ENCODE measurements at places on chromosomes 6 and 20.

GRCh38 chr6:136710877-136711552, 81.3 kb downstream of the MAP3K5 start:
- no peak for DNase-seq

- no peak for DNase-seq
These were observed 25.8 kb upstream of the CNKSR3 start for GRCh38 chr6:154536255-154536654.

- no peak for DNase-seq
These were observed at the start of gene SERPINB6 for GRCh38 chr6:2971420-2972218. TSS of gene SERPINB6 (minus strand) at chr6:2971567. CDS start at chr6:2959332, 12,235 bp downstream.

DNA sequence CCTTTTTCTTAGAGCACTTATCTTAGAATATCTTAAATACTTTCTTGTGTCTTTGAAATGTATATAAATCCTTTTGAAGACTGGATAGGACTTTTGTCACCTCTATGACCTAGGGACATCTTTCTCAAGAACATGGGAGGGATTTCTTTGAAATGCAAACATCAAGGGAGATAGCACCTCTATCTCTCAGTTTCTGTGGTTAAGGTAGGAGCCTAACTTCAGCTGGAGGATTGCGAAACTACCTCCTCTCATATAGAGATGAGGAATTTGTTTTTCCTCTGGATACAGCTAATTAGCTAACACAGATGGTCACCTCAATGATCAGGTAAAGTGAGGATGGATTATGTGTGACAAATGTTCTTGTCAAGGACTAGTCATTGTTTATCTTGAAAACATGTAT, 631.3 kb upstream of the IMPG1 start:
- DNase-seq = no peak

DNA sequence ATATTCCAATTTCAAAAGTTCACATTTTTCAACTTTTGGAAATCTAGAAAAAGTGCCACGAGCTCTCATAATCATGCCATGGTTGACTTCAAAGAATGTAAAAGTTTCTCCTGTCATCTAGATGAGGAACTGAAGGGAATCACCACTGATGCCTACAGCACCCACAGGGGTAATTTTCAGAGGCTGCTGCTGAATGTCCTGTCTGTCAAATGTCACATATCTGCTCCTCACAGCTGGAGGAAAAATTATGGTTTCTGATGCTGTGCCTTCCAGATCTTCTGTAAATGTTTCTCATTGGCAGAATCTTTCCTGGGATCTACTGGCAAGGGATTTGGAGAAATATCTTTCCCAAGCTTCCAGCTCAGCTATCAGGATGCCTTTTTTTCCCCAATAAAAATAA, 32.5 kb upstream of the TRERF1 start:
- no peak for DNase-seq

DNA sequence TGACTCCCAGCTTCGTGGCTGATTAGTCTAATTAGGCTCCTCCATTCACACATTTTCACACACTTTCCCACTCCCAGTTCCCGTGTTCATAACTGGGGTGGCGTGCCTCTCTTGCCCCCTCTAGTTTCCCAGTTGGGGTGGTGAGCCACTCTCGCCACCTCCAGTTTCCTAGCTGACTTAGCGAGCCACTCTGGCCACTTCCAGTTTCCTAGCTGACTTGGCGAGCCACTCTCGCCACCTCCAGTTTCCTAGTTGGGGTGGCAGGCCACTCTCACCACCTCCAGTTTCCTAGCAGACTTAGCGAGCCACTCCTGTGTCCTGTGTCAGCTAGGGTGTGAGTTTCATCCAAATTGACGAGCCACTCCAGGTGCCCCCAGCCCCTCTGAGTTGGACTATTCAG, 7.4 kb upstream of the GMPR start:
- no peak for DNase-seq

DNA sequence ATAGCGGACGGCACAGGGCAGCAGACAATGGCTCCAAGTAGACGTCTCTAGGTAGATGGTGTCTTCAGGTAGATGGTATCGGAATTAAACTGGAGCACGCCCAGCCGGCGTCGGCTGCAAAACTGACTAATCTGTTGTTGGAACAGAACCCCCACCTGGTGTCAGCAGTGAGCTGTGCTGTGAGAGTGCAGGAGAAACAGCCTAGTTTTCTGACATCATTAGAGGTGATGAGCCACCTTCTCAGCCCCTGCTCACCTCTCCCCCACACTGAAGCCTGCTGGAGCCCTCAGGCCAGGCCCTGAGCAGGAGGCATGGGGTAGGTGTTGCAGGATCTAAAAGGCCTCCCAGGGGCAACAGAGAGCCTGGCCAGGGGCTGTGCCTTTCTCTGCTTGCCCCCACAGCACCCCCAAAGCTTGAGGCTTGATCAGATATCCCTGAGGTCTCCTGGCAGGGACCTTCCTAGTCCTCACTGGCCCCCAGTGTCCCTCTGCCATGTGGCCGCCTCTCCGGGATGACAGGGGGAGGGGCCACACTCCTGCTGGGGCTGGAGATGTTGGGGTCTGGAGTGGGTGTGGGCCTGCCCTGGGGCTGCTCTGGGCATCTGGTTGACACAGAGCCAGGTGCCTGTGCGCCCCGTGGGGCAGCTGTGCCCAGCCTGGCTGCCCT, 6.9 kb upstream of the HELZ2 start:
- DNase-seq = peak; percentile 57

DNA sequence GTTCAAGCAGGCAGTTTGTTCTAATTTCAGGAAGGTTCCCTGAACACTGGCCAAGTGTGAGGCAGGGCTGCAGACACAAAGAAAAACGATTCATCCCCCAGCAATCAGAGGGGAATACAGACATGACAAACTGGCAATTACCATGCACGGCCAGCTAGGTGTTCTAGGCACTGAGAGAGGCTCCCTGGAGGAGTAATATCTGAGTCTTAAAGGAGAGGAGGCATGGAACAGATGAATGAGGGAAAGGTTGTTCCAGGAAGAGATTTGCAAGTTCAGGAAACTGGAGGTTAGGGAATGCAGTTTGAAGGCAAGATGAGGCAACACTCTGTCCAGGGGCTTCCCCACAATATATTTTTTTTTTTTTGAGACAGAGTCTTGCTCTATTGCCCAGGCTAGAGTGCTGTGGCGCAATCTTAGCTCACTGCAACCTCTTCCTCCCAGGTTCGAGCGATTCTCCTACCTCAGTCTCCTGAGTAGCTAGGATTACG, 11.1 kb downstream of the RRAGD start:
- DNase-seq = no peak

GRCh38 chr6:4751823-4752464, 24.3 kb upstream of the CDYL start:
- no peak for DNase-seq

DNA sequence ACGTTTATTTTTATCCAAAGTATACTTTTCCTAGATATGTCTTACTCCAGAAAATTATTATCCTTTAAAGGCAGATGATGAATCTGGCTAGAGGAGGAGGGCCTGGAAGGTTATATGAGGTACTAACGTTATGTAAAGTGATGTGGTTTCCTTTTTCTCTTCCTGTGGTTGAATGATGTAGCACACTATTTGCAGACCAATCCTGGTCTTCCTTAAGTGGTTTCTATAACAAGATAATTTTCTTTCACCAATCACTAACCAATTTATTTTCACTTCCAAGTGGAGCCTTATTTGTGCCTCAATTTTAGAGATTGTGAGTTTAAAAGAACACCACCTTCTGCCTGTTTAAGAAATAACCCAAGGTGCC, 154.6 kb upstream of the SOX4 start:
- DNase-seq = no peak

DNA sequence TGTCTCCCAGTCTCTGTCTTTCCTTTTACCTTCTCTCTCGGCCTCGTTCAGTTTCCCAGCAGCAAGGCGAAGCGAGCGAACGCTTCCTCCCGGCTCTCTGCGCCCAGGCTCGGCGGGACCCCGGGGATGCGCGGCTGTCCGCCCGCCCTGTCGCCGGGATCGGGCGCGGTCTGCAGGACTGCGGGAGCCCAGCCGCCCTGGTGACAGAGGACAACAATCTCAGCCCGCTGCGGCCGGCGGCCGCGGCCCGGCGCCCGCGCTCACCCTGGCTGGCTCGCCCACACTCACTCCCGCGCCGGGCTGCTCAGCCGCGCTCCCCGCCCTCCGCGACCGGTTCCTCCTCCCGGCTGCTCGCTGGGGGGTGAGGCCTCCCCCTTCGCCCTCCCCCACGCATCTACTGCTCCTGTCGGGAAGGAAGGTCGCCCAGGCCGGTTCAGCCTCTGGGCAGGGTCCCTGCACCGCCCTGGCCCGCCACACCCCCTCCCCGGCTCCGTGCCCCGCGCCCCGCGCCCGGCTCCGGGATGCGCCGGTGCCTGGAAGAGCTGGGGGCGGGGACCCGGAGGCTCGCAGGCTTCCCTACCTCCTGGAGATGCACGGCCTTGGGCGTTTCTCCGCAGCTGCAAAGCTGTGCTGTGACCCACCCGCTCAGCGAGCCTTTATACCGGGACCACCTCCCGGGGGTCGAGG, 410 bp downstream of the SYNE1 start:
- DNase-seq = peak; percentile 19

DNA sequence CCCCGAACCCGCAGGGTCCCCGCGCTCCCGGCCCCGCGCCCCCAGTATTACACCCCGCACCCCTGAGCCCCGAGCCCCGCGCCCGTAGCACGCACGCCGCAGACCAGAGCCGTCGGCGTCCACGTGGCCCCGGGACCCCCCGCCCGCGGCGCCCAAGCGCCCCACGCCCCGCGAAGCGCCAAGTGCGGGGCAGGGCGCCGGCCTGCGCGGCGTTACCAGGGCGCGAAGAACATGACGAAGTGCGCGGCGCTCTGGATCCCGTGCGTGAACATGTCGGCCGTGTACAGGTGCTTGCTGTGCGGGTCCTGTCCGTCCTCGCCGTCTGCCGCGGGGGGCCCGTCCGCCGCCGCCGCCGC, 312 bp downstream of the TXNDC5 start:
- no peak for DNase-seq

GRCh38 chr6:65569505-65569904, 137.5 kb downstream of the EYS start:
- no peak for DNase-seq

GRCh38 chr20:32920066-32920465, 61.3 kb downstream of the EFCAB8 start:
- no peak for DNase-seq

GRCh38 chr20:1838556-1839279, 56.5 kb upstream of the SIRPA start:
- no peak for DNase-seq

- no peak for DNase-seq
These were observed 822.1 kb downstream of the TENT5A start for GRCh38 chr6:80930376-80930775.

DNA sequence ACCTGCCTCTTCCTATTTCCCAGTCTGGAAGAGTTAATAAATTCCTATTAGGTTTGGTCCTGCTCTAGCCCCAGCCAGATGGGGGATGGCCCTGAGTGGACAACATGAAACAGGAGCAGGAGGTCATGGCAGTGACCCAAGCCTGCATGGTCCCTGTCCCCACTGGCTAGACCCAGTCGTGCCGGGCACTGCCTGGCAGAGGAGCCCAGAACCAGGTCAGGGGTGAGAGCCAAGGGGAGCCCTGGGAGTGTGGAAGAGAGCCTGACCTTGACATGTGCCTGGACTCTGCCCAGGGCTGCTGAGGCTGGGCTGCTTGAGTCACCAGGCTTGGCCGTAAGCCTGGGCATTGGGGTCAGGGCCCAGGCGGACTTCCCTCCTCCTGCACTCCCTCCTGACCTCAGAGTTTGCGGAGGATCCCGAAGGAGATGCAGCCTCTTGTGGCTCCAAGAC, 3.6 kb downstream of the AVP start:
- DNase-seq = no peak

DNA sequence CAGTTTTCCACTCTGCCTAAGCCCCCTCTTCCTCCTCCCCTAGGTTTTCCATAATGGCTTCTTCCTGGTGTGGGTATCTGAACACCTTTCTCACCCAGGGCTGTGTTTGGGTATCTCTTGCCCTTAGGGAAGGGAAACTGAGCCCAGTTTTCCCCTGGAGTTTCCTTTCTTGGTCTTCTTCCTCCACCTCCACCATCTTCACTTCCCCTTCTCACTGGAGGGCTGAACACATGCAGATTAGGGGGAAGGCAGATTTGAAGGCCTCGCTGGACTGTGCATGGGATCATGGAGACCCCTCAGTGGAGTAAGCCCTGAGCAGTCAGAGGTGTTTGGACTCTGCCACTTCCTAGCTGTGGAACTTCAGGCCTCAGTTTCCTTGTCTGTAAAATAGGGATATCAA, 27.8 kb downstream of the FOXP4 start:
- no peak for DNase-seq

- peak; percentile 49 for DNase-seq
These were observed 70.1 kb upstream of the RPS6KA2 start for GRCh38 chr6:166697113-166697512.

GRCh38 chr6:82511546-82511945, 147.9 kb downstream of the TPBG start:
- DNase-seq = no peak

GRCh38 chr6:143536461-143536865, 24.9 kb upstream of the FUCA2 start:
- DNase-seq = peak; percentile 13

DNA sequence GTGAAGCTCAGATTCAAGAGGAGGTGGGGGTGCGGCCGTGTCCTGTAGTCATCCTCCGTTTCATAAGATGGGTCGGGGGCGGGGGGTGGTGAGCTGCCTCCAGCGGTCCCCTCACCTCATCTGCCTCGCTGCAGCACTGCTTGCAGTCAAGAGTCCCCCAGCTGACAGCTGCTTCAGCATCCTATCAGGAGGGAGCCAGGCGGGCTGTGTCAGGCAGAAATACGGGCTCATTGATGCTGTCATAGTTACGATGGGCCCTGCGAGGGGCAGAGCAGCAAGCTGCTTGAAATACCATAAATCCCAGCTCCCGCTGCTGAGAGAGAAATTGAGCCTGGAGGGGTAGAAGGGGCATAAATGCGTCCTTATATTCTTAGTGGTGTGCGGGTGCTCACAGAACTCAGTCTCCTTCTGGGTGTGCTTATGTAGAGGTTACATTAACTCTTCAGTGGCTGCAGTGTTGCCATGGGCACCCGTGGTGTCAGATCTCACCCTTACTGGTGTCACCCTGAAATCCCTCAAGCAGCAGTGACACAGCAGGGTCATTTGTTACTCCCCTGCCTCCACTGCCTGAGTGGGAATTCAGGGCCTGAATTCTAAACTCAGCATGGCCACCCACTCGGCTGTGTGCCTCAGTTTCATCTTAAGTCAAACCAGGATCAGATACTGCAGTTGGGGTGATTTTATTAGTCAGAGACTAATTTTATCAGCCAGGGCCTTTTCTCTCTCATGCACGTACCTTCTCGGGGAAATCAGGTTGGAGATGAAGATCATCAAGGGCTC, 21.8 kb downstream of the CCDC167 start:
- DNase-seq = no peak

GRCh38 chr20:17021481-17021880, 205.4 kb upstream of the PCSK2 start:
- no peak for DNase-seq

GRCh38 chr6:161023316-161023715, 31.7 kb downstream of the MAP3K4 start:
- no peak for DNase-seq

GRCh38 chr6:165769884-165770283, 106.8 kb upstream of the PDE10A start:
- no peak for DNase-seq

- DNase-seq = no peak
These were observed 375.2 kb upstream of the PLCB4 start for GRCh38 chr20:8693709-8694108.

GRCh38 chr6:158879180-158879579, 60.0 kb upstream of the EZR start:
- no peak for DNase-seq
